SJCRH30 (cell line): ENCODE measurements at places on chromosomes 6 and 20. TPM values are rescaled to one million over a fixed set of nuclear protein-coding genes. Genes with fewer than 3 reads are reported as not detected.

Gene CLPSL1
- total RNA-seq: not detected in 2 replicates

DNA sequence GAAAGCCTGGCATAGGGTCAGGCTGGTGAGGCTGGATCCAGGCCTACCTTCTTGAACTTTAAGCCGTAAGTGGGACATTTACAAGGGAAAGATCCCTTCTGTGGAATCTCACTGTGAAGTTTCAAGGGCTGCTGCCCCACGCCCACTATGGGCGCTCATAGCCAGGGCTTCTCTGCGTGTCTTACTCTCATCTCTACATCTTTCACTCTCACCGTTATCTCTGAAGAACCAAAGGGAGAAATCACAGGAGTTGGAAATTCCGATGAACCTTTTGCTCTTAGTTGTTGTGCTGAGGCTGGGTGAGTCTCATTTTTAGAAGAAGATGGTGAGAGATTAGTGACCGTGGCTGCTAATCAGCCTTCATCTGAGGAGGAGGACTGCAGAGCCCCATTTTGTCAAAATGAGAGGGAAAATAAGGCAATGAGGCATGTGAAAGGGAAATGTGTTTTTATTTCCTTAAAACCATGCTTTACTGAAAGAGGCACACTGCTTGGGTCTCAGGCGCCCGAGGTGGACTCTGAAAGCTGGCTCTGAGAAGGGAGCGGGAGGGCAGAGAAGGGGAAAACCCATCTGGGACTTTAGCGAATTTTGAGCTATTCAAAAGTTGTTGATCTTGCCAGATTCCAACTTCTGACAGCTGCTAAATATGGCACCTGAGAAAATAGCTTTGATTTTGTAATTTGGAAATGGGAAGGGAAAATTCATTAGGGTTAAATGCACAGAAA lies 301.5 kb downstream of the CLIC5 start:
- no peak for DNase-seq

GRCh38 chr20:43188861-43189553 lies 699 bp downstream of the PTPRT start:
- no peak for DNase-seq

Gene TFAP2A
- total RNA-seq: 8.3 and 10.6 TPM in 2 replicates

Gene CDYL
- total RNA-seq: 67.9 and 68.7 TPM in 2 replicates

- DNase-seq: peak; percentile 54
Measured at GRCh38 chr6:166955121-166955864, 1.1 kb downstream of the RNASET2 start.

Gene COL21A1
- total RNA-seq: 1.2 and 1.6 TPM in 2 replicates

Gene CAP2
- total RNA-seq: 15.1 and 16.6 TPM in 2 replicates
